Ureter (tissue), 1 donor: ENCODE measurements at places on chromosomes 12 and 14.

DNA sequence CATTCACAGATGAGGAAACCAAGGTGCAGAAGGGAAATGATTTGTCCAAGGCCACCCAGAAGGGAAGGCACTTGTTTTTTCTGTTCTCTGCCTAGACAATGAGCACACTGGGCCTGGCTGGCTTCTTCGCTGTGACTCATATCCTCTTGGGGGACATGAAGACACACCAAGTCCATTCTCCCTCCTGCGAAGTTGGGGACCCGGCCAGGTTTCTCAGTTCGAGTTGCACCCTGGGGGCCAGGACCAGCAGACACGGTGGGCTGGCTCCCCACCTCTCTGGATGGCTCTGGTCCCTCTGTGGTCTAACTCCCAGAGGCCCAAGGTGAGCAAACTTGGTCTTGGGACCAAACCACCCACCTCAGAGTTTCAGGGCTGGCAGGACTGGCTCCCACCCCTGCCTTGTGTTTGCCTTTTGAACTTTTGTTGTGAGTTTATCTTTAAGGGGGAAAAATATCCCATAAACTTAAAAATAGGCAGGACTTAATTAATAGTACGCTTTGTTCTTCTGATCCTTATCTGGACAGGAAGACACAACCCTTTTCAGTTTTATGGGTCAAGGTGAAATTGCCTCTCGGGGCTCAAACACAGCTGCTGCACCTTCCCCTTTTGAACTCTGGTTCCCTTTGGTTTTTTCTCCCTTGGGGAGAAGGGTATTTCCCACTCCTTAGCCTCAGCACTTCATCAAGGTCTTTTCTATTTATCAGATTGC, 9.0 kb upstream of the MLEC start:
- DNase-seq: no peak

DNA sequence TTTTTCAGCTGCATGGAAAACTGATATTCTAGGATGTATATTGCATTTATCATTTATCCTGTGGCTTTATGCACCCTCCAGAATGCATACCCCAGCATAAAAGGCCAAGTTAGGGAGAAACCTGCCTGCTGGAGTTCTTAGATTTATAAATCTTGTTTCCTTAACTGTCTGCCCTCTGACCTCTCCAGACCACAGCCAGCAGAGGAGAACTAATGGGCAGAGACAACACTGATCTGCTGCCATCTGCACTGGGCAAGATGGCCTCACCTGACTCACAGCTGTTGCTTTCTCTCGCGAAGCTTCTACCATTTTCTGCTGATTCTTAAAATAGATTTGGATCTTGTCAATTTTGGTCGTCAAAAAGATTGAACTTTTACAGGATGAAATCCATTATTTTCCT, 65.8 kb downstream of the PPP2R5C start:
- DNase-seq: no peak

- DNase-seq: no peak
Measured at GRCh38 chr12:31578632-31579031, 12.3 kb downstream of the DENND5B start.

GRCh38 chr12:6818222-6818621, 3.4 kb upstream of the GPR162 start:
- no peak for DNase-seq

- no peak for DNase-seq
Measured at GRCh38 chr14:29803045-29803444, 124.6 kb downstream of the PRKD1 start.

- no peak for DNase-seq
Measured at GRCh38 chr12:22272335-22273151, 62.0 kb downstream of the ST8SIA1 start.

DNA sequence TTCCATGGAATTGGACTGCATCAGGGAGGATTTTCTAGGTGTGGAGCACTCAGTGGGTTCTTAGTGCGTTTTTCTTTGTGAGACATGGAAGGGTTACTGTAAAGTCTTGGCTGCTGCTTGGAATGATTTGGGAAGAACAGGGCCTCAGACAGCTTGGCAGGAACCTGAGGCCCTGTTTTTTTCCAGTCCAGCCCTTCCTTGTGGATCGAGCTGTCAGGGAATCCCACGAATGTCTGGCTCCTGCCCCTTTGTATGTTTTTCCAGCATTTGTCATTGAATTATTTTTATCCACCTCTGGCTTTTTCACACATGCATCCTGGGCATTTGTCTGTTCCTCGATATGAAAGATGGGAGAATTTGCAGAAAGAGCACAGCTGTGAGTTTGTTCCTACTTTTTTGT, 158.5 kb downstream of the TGFB3 start:
- DNase-seq: no peak

DNA sequence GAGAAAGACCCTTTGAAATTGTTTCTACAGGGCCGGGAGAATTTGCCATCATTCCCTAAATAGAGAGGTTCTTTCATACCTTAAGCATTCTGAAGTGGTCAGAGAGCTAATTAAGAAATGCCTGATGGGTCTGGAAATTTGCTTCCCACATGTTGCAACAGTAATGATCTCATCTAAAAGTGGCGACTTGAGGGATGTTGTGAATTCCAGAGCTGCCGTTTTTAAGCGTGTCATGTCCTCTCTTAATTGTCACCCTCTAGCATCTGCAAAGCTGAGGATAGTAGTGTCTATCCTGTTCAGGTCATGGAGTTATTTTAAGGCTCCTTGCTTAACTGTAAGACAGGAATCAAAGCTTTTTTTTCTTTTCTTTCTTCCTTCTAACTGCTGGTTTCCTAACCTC, 60.4 kb downstream of the FOS start:
- no peak for DNase-seq

GRCh38 chr14:94313991-94314655, 9.0 kb downstream of the SERPINA6 start:
- DNase-seq: no peak

DNA sequence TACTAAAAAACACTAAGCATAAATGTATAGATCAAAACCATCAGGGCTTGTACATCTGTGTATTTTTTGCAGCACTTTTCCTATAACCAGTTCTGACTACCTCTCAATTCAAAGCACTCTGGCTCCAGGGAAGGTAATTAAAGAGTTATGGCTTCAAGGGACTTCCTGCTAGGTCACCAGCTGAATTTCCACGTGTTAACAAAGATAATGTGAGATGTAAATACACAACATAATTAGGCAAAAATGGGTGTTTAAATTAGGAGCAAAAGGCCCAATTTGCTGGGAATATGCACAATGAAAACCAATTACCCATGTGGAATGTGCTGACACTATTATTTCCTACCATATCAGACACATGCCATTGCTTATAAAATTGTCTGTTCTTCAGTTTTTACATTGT, 513.4 kb upstream of the FLRT2 start:
- no peak for DNase-seq

- DNase-seq: no peak
Measured at GRCh38 chr14:61178226-61179060, 102.7 kb downstream of the TMEM30B start.

GRCh38 chr12:57216921-57217879, 606 bp downstream of the NXPH4 start:
- no peak for DNase-seq

DNA sequence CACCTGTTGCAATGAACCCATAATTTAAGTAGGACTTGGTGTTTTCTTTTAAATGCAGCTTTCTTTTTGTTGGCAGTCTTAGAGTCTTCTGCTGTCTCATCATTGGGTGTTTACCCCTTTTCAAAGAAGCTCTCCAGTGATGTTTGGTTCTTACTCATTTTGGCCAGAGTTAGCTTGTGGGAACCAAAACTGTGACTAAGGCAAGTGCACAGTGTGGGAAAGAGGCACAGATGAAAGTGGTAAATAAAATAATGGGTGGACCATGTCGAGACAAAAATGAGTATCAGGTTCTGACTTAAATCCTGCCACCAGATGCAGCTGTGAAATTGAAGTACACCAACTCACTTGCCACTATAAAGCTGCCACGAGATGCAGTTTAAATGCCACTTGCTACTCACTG, 615.4 kb upstream of the MIS18BP1 start:
- DNase-seq: no peak

GRCh38 chr12:117111386-117111785, 12.2 kb upstream of the TESC start:
- DNase-seq: no peak

DNA sequence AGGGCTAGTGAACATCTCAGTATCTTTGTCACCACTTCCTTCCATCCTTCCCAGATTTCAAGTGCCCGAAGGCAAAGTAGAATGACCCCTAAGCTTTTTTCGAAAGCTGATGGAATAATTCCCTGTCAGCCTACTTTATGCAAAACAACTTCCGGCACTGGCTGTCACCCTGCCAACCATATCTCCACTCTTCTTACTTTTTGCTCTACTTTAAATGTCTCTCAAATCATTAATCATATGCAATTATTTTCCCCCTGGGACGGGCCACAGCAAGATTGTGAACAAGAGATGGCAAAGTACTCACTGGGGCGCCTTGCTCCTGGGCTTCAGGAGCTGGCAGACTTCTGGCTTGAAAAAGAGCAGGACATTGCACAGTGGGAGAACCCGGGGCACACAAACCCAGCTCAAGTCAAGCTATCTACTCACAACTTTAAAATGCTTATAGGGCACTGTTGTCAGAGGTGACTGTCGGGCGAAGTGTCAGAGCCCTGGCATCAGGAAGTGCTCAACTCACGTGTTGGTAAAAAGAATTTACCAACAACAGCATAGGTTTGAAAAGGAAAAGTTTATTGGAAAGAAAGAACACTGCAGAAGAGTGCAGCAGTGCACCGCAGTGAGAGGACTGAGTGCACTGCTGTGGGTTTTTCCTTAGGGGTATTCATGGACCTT, 373.5 kb downstream of the PAWR start:
- no peak for DNase-seq
